ENCODE measurements at places on chromosomes 11 and 22.

DNA sequence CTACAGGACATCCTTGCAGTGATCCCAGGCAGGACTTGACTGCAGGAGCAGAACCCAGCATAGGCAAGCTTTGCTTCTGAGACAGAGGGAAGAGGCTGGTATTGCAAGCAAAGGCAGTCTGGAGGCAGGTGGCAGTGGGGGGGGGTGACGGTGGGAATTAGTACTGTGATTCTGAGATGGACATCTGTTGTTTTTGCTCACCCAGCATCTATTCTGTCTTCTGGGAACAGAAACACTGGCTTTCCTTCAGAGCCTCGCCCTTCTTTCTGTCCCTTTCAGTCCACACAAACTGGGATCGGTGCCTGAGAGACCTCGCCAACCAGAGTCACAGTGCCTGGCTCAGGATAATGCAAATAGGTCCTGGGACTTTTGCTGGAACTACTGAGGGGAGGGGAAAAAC lies 31.2 kb upstream of the RASL10A start:
- no peak for DNase-seq

DNA sequence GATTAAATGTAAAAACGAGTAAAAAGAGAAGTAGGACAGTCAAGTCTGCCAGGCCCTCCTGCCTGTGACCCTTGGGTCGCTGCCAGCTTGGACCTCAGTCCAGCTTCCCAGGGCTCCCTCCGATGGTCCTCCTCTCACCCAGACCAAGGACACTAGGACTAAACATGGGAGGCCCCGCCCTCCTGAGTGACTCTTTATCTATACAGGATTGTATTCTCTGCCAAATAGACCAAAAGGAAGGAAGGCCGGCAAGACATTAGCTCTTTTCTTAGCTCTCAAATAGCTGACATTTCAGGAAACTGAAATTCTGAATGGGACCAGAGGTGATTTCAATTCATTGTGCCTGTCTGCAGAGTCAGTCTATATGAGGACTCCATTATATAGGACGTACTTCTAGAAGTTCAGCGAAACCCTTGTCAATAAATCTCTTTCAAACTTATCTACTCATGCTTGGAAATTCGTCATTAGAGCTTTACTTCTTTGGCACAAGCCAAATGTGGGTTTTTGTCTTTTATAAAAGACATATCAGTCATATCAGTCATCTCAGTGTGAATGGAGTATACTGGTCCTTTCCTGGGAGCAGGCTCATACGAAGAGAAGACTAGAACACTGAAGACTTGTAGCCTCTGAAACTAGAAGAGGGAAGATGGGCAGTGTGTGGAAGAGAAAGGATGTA lies 28.5 kb downstream of the ADORA2A start:
- no peak for DNase-seq

DNA sequence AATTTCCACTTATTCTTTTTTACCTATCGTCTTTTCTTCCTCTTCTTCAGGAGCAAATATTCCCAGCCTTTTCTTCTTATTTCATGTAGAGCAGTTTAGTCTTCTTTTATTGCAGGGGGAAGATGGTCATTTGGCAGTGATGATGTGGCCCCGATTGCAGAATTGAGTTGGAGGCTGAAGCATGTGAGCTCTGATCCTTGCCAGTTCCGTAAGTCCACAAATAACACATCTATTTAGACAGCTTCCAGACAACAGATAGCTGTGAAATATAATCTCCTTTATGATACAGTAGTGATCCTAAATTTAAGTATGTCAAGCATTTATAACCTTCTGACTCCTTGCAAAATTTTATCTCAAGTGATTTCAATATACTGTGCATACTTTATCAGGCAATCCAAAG lies 27.5 kb downstream of the REXO2 start:
- DNase-seq = no peak

DNA sequence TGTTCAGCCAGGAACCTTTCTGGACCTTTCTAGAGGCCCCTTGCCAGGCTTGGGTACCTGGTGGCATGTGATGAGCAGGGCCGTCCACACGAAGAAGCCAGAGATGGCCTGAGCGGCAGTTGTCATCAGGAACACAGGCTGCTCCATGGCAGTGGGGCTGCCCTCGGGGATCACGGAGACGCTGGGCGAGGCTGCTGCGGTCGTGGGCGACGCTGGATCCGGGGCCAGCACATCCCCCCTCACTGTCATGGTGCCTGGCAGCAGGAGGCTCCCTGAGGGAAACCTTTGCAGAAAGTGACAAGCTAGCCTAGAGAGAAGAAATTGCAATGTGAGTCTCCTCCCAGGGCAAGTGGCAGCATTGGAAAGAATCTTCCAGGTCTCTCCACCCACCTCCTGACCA lies 25.1 kb downstream of the TMEM184B start:
- no peak for DNase-seq

DNA sequence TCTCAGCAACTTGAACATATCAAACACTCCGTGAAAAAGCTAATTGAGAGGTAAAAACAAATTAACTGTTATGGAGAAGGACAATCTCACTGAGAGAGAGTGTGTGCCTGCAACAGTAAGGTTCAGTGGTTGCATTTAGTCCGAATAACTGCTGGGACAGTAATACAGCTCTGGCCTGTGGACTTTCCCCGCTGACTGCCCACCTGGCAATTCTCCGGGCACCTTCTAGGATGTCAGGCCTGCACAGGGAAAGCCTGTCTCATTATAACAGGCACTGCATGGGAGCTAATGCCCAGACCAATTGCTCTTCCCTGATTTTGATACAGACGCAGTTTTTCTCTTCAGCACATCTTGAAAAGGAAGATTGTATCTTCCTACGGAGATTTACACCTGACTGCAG lies 251.0 kb downstream of the DCDC1 start:
- no peak for DNase-seq

DNA sequence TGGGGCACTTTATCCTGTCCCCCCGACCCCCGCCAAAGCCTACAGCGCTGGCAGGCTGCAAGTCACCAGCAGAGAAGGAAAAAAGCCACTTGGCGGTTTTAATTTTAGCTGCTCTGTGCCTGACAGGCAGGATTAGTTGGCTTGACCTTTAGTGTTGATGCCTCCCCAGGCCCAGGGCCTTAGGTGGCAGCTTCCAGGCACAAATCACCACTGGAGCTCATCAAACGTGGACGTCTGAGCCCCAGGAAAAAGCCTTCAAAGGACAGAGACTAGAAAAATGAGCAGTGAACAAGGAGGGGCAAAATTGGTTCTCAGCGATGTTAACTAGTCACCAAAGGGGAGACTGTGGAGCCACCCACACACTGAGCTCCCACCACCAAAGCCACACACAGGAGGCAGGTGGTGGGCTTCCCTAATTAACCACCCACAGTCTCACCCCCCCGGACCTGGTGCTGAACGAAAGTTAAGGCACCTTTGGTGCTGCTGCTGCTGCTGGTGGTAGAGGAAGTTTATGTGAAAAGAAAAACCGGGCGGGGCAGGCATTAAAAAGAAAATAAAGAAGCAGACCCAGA lies 4.4 kb upstream of the PYGM start:
- DNase-seq = no peak

DNA sequence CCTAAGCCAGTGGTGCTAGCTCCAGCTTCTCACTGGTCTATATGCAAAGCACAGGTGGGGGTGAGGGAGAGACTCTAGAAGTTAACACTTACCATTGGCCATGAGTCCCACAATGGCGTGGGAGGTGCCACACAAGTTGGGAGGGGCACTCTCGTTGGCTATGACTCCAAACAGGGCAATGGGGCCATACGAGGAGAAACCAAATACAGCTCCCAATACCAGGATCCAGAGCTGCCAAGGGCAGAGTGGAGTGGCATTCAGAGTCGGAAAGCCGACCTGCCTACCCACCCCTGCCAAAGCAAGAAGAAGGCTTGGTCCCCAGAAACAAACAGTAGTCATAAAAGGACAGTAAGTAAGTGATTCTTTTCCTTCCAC lies 5.6 kb downstream of the SLC37A4 start:
- no peak for DNase-seq

DNA sequence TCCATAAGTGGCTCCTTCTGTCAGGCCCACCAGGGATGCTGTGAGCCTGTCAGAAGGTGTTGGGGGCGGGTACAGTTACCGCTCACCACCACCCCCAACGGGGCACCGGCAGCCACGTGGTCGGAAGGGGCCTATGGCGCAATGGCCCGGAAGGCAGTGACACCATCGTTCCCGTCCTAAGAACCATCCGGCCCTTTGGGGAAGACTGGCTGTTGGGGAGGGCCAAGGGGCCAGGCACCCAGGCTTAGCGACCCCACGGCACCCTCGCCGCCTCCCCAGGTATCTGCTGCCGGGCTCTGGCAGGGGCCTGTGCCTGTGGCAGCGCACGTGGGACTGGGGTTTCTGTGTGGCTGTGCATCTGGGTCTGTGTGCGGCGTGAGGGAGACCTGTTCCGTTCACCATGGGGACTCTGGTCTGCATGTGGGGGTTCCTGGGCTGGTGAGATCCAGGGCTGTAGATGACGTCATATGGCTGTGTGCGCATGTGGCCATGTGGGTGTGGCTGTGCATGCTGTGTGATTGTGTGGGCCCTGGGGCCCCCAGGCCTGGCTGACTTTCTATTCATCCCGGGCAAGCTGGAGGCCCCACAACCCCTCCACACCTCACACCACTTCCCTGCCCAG lies 717 bp downstream of the OSM start:
- no peak for DNase-seq

GRCh38 chr22:39362932-39363331 lies 13.1 kb downstream of the SYNGR1 start:
- DNase-seq = no peak

DNA sequence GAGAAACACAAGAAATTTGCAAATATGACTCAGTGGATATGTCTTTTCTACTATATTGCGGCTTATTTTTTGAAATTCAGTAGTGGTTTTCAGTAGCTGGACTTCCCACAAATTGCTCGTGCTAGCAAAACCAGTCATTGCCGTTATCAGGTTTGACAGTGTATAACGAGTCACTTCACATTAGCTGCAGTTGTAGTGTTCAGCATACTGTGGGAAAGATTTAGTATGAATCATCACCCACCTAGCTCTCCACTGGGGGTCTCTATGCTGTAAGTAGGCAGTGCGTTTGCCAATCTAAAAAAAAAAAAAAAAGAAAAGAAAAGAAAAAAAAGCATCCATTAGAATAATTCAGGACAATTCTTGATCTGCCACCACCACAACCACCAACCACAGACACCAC lies 1318.9 kb downstream of the LRRC4C start:
- DNase-seq = peak; percentile 95

DNA sequence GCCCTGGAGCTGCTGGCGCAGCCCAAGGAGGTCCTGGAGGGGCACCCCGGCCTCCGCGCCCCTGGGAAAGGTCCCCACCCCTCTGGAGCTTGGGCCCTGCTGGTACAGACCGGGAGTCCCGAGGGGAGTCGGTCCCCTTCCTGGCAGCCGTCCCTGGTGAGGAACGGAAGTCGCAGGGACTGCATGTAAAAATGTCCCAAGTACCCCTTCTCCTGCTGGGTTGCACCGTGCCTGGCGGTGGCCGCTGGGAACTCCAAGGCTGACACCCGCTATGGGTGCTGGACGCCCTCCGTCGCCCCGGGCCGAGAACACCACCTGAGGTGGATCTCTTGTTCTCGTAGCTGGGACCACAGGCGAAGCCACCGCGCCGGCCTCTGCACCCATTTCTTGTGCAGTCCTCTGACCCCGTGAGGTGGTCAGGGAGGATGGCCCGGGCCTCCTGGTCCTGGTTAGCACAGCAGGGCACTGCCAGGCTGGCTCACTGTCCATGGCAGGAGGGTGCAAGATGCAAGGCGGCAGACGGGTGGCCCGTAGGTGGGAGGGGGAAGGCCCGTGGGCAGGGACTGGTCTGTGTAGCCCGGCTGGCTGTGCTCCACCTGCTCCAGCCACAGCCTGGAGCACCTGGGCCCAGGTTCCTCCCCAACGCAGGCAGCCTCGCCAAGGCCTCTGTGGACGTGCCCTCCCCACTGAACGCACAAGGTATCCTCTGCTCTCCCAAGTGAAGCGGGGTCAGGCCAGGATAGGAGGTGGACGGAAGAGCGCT lies 165.2 kb downstream of the IGLL1 start:
- no peak for DNase-seq

- no peak for DNase-seq
Observed at GRCh38 chr22:28179392-28179791, 260.3 kb upstream of the PITPNB start.

- DNase-seq = no peak
Observed at GRCh38 chr11:8095371-8095770, 14.4 kb downstream of the TUB start.

GRCh38 chr22:20198557-20199319 lies 47.9 kb upstream of the CCDC188 start:
- no peak for DNase-seq

DNA sequence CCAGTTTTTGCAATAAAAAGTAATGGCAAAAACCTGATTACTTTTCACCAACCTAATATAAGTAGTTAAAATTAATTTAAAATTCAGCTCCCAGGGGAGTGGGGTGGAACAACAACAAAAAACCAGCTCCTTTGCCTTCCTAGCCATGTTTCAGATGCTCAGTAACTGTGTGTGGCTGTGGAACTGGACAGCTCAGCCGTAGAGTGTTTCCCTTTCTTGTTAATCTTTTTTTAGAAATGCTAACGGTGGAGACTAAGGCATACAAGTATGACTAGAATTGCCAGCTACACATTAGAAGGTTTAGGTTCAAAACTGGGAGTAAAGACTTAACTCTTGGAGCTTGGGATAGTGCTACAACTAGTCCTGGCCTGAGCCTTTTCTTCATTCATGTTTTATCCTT lies 45.0 kb downstream of the PPP6R3 start:
- DNase-seq = peak; percentile 18

DNA sequence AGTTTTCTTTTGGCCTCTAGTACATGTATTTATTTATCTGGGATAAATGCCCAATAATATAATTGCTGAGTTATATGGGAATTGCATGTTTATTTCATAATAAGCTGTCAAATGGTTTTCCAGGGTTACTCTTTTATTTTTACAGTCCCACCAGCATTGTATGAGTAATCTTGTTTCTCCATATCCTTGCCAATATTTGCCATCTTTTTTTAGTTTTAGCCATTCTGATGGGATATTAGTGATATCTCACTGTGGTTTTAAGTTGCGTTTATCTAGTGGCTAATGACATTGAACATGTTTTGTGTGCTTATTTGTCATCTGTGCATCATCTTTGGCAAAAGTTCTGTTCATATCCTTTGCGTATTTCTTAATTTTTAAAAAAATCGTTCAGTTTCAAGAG lies 372.8 kb upstream of the CCDC179 start:
- peak; percentile 78 for DNase-seq

DNA sequence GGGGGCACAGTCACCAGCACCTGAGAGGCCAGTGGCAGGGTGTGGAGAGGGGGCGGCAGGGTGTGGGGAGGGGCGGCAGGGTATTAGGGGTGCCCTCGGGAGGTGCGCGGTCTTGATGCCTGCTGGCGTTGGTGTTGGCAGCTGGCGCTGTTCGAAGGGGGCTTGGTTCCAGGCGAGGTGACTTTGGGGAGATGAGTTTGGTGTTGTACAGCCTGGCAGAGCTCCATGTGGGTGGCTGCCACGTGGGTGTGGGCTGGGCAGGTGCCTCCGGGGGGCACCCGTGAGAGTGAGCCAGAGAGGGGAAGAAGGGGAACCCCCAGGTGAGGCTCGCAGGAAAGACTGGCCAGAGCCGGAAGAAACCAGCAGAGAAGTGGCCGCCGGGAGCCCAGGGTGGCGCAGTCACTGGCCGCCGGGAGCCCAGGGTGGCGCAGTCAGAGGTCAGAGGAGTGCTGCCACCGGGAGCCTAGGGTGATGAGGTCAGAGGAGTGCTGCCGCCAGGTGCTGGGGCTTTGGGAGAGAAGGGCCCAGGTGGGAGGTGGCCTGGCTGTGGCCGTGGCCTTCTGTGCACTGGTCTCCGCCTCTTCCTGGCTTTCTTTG lies 44.7 kb downstream of the MUC6 start:
- DNase-seq = no peak

- no peak for DNase-seq
Observed at GRCh38 chr22:35686298-35686697, 31.4 kb upstream of the APOL5 start.

- DNase-seq = no peak
Observed at GRCh38 chr11:64268893-64269539, 15.4 kb downstream of the BAD start.

Data from astrocyte (in vitro differentiated cells and primary cell).